Thoracic aorta (tissue), 2 donors: ENCODE measurements at places on chromosomes 3 and 15. TPM values are rescaled to one million over a fixed set of nuclear protein-coding genes. Genes with fewer than 3 reads are reported as not detected.
A peak's percentile ranks its signal among the peaks of the same experiment; 100 is the strongest.

Gene CHST2
- total RNA-seq, result 11.3 TPM

Gene ANKRD34C
- not detected for total RNA-seq

Gene TOPBP1
- total RNA-seq, result 21.5 TPM

DNA sequence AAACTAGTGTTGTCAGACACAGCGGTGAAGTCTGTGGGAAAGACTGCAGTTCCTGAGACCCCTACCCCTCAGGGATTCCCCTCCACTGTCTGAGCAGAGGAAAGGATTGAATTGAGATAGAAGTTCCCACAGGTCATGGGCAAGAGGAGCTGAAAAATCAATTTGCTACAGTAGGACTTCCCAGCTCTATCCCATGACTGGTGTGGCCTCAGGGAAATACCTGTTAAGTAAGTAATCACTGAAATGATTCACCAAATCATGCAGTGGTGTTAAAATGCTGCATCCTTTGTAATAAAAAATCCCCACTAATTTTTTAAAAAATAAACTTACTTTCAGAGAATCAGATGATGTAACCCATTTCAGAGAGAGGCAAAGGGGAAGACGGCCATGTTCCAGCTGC, 45.0 kb upstream of the SPRED1 start:
- no peak overlapping the region for H3K4me3 ChIP-seq
- no peaks in the 10 kb centered on the region for H3K36me3 ChIP-seq
- H3K4me1 ChIP-seq, result peaks cover 8% of the 10 kb centered on the region
- DNase-seq, result no peak
- no peaks in the 10 kb centered on the region for H3K27me3 ChIP-seq

- H3K36me3 ChIP-seq, result no peaks in the 10 kb centered on the region
- no peaks in the 10 kb centered on the region for H3K27me3 ChIP-seq
- no peaks in the 10 kb centered on the region for H3K4me1 ChIP-seq
- no peak for DNase-seq
- no peak overlapping the region for H3K4me3 ChIP-seq
These were observed 9.2 kb upstream of the ACSBG1 start for GRCh38 chr15:78243491-78243941.

- peaks cover 51% of the 10 kb centered on the region for H3K4me1 ChIP-seq
- DNase-seq, result no peak
- peak overlapping the region; percentile 20 for H3K4me3 ChIP-seq
- H3K36me3 ChIP-seq, result peaks cover 30% of the 10 kb centered on the region
These were observed 93.3 kb upstream of the HACD2 start for GRCh38 chr3:123678108-123678511.

DNA sequence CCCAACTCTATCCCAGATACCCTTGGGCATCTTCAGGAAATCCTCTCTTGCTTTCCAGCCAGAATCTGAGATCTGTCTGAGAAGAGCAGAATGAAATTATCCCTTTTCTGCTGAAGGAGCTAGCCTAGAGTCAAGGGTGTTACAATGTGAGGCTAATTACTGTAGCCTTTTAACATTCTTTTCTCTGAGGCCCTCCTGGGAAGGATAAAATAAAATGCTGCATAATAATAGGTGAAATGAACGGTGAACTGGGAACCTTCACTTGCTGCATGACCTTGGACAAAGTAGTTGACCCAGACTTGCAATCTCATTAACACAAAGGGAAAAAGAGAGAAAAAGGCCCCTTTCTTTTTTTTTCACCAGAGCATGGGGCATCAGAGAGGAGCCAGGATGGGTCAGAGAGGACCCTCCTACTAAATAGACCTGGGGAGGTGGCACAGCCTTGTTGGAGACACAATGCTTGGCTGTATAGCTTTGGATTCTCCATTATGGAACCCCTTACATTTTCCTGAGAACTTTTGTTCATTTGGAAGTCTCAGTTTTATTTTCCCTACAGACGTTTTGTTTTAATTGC, 137.0 kb upstream of the LIPC start:
- no peak for DNase-seq
- H3K27ac ChIP-seq, result no peak overlapping the region
- H3K36me3 ChIP-seq, result no peaks in the 10 kb centered on the region

DNA sequence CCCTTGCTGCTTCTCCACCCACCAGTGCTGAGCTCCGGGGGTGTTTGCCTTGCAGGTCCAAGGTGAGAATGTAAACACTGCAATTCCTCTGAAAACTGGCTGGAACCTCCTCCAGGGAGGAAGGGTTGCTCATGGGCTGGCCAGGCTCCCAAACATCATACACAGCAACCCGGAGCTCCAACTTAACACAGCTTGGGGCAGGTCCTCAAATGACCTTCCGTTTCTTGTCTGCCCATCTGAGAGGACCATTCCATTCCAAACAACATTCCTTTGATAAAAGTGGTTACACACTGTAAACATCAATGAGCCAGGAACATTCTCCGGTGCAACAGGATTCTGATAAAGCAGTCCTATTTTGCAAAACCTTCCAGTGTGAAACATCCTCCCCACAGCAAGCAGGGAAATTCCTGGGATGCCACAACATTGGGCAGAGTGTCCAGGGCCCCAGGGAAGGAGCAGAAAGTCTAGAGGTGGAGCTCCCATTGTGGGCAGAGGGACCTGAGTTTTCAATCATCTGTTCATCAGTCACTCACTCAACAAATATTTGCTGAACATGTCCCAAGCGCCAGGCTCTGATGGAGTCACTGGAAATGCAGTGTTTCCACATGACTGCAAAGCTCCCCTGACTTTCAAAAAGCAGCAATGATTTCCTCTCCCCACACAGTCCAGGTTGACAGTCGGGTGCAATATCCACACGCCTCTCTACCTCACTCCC, 7.3 kb upstream of the HEG1 start:
- H3K4me3 ChIP-seq, result no peak overlapping the region
- DNase-seq, result no peak
- H3K27me3 ChIP-seq, result no peaks in the 10 kb centered on the region

DNA sequence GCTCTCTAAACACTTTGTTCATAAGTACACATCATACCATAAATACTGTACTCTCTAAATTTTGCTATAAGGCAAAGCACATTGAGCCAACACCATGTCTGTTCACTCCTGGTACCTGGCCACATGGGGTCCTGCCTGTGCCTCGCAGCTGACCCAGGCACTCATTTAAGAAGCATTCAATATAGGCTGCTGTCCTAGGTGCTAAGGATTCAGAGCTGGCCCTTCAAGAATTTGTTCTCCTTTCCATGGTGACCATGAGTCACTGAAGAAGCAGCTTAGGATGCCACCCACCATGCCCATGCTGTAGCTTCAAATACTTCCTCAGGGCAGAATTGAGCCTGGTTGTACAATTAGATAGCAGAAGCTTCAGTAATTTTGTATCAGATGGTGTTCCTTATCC, 119.2 kb upstream of the ZBED2 start:
- H3K27ac ChIP-seq, result no peak overlapping the region
- no peaks in the 10 kb centered on the region for H3K36me3 ChIP-seq
- no peak for DNase-seq
- no peaks in the 10 kb centered on the region for H3K27me3 ChIP-seq

DNA sequence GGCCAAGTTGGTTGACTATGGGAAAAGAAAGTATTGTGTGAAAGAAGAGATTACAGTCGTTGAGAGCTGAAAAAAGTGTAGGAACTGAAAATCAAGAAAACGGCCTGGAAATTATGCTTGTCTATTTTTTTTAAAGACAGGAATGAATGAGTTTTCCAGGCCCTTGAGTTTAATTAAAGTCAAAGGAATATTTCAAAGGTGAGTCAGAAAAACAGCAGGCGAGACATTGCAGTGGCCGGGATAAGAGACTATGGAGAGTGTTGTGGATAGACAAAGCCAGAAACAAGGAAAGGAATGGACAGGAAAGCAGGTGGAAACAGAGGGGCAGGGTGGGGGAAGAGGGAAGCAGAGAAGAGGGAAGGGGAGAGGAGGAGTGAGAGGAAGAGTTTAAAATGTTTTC, 275.1 kb upstream of the LRTM1 start:
- no peak for DNase-seq
- no peaks in the 10 kb centered on the region for H3K27me3 ChIP-seq
- H3K27ac ChIP-seq, result no peak overlapping the region
- H3K4me3 ChIP-seq, result no peak overlapping the region

DNA sequence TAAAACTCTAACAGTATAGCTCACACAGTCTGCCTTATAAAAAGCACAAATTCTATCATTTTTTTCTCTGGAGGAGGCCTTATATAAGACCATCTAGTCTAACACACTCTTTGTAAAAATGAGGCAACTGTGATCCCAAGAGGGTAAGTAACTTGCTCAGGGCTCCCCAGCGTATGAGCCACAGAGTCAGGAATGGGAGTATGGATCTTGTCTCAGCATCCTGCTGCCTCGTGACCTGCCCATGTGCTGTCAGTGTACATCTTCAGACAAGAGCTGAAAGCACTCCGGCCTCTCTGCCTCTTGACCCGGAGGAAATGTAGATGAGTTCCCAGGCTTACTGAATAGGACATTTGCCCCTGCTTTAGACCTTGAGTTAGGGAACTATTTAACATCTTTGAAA, 28.4 kb upstream of the MEF2A start:
- no peak for DNase-seq
- peaks cover 16% of the 10 kb centered on the region for H3K4me1 ChIP-seq
- H3K27me3 ChIP-seq, result no peaks in the 10 kb centered on the region

DNA sequence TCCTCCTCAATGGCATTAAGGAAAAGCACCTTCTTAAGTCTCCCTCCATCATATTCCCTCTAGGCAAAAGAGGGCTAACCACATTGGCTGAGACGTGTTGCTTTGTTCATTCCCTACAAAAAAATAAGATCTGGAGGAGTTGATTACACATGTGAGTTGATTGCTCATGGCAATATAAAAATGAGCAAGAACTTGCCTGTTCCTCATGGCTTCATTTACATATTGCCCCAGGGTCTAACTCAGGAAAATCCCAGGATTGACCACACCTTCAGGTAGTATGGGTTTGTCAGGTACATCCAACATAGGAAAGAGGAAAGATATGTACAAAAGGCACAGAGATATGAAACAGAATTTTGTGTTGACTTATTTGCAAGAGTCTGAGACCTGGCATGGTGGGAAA, 35.5 kb downstream of the NFKBIZ start:
- DNase-seq, result no peak
- peaks cover 17% of the 10 kb centered on the region for H3K4me1 ChIP-seq
- no peak overlapping the region for H3K4me3 ChIP-seq
- no peaks in the 10 kb centered on the region for H3K36me3 ChIP-seq
- H3K27me3 ChIP-seq, result no peaks in the 10 kb centered on the region
- no peak overlapping the region for H3K27ac ChIP-seq

DNA sequence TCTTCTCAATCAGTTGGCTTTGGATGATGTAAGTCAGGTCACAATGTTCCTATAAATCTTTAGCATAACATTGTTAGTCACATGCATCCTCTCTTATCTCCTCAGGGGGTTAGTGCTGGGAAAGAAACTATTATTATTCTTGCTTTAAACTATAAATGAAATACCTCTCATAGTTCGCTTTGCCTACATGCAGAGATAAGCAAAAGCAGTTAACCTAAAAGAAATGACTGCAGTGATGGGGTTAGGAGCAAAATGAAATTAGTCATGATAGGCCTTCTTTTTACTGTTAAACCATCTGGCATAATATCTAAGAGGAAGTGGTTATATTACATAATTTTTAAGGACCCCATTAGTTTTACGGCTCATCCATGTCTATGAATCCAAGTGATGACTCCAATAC, 91.7 kb upstream of the IGSF10 start:
- no peaks in the 10 kb centered on the region for H3K27me3 ChIP-seq
- no peaks in the 10 kb centered on the region for H3K36me3 ChIP-seq
- DNase-seq, result no peak
- H3K4me1 ChIP-seq, result peaks cover 31% of the 10 kb centered on the region
- no peak overlapping the region for H3K4me3 ChIP-seq

DNA sequence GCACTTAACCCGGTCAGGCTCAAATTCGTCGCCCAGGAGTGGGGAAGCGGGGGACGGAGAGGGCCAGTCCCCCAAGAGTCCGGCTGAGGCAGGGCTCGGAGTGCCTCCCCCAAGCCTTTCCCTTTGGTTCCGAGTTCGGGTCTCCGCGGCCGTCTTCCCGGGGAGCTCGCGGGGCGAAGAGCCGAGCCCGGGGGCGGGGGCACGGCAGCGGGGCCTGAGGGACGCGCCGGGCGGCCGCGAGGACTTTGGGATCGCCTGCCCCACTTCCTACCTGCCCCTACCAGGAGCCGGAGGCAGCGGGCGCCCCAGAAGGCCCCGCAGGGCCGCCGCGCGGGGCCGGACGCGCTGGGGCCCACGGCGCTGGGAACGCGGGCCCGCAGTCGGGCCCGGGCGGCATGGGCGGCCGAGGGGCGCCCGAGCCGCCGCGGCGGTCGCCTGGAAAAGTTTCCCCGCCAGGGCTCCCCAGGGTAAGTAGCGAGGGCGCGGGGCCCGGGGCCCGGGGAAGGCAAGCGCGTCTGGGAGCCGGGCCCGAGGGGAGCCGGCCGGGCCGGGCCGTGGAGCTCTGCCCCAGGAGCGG, 2.8 kb downstream of the FURIN start:
- peak overlapping the region; percentile 89 for H3K27ac ChIP-seq
- peak overlapping the region; percentile 97 for H3K4me3 ChIP-seq

- no peak for DNase-seq
- H3K4me3 ChIP-seq, result no peak overlapping the region
- no peaks in the 10 kb centered on the region for H3K4me1 ChIP-seq
- H3K36me3 ChIP-seq, result no peaks in the 10 kb centered on the region
- no peak overlapping the region for H3K27ac ChIP-seq
These were observed 25.8 kb downstream of the SIAH2 start for GRCh38 chr3:150736903-150737832.

- no peak overlapping the region for H3K4me3 ChIP-seq
- H3K36me3 ChIP-seq, result no peaks in the 10 kb centered on the region
- no peak overlapping the region for H3K27ac ChIP-seq
- no peaks in the 10 kb centered on the region for H3K4me1 ChIP-seq
- H3K27me3 ChIP-seq, result no peaks in the 10 kb centered on the region
- DNase-seq, result no peak
These were observed 19.5 kb upstream of the NANOGP8 start for GRCh38 chr15:35104526-35105147.

DNA sequence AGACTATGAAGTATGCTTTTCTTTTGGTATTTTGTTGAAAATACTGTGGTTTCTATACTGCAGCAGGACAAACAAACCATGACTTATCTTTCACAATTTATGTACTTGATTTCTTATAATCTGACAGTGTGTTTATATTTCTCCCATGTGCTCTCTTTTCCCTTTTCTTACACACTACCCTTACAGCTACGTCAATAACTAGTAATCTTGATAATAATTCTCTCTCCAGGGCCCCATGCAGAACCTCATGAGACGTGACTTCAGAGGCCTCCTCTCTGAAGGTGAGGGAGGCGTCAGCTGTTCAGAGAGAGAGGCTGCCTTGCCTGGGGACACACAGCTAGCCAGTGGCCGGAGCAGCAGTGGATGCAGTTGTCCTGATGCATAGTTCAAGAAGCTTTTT, 35.9 kb downstream of the KY start:
- no peaks in the 10 kb centered on the region for H3K36me3 ChIP-seq
- no peaks in the 10 kb centered on the region for H3K4me1 ChIP-seq
- no peak overlapping the region for H3K4me3 ChIP-seq
- no peaks in the 10 kb centered on the region for H3K27me3 ChIP-seq
- DNase-seq, result no peak
